GM20000 (cell line): ENCODE measurements at places on chromosomes 6 and 20.

- DNase-seq = peak; percentile 56
Observed at GRCh38 chr6:28988536-28989311, 16.4 kb downstream of the ZNF311 start.

DNA sequence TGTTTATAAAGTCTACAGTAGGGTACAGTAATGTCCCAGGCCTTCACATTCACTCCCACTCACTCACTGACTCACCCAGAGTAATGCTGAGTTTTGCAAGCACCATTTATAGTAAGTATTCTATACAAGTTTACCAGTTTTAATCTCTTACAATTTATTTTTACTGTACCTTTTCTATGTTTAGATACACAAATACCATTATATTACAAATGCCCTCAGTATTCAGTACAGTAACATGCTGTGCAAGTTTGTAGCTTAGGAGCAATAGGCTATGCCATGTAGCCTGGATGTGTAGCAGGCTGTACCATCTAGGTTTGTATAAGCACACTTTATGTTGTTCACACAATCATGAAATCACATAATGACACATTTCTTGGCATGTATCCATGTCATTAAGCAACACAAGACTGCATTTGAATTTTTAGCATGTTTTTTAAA is 673.6 kb downstream of the CD109 start:
- no peak for DNase-seq

DNA sequence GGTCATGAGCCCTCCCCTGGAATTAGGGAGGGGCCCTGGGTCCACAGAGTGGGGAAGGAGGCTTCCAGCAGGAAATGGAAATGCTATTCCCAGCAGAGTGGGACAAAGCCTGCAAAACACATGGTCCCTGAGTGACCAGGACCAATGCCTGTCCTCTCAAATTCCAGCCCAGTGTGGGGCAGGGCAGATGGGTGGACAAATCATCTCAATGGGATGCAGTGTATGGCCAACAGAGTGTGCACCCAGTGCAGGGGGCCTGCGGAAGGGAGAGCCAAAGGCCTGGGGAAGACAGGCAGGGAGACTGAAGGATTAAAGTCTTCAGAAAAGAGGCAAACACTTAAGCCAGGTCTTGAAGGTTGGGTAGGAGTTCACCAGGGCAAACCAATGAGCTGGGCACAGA is 28.7 kb upstream of the PHACTR3 start:
- DNase-seq = no peak

GRCh38 chr6:128028183-128028582 is 127.3 kb upstream of the THEMIS start:
- no peak for DNase-seq

DNA sequence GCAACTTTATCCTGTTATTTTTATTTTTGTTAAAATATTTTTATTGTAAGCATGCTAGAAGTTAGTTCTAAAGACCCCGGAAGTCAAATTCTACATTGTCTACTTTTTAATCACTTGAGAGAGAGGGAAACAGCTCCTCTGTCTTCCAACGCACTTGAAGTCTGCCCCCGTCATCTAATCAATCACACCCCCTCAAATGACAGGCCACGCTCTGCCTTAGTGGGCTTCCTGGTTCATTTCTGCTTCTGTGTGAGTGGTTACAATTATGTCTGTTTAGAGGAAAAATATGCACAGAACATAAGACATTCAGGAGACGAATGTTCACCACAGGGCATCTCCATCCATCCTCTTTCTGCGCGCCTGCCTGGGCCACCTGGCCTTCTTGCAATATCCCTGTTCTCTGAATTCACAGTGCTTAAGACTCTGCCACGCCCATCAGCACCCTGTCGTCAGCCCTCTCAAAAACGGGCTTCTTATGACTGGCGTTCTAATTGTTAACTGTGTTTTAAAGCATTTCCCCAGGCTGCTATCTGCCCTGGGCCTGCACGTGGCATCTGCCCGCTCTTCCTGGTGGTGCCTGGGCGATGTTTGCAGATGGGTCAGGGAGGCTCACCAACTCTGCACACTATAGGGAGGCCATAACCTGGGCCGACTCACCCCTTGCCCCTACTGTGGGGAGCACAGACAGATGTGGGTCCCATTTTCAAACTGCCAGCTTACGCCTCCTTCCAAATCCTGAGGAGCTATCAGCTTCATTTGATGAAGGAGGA is 15.4 kb downstream of the DACT2 start:
- no peak for DNase-seq

DNA sequence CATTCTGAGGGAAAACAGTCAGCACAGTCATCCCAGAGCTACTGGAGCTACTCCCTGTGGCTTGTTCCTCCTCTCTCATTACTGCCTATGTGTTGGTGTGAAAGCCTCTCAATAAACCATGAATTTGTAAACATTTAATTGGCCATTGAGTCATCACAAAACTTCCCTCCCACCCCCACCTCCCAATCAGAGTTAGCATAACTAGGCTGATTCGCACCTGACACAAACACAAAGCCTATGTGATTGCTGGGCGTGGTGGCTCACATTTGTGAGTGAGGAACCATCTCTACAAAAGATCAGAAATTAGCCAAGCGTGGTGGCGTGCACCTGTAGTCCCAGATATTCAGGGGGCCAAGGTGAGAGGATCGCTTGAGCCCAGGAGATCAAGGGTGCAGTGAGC is 17.1 kb upstream of the SNTA1 start:
- no peak for DNase-seq

- peak; percentile 68 for DNase-seq
Observed at GRCh38 chr6:56766806-56767178, 124.1 kb upstream of the DST start.

GRCh38 chr20:58661598-58662473 is 10.8 kb downstream of the STX16 start:
- no peak for DNase-seq

- no peak for DNase-seq
Observed at GRCh38 chr6:82362144-82362543, 1.5 kb upstream of the TPBG start.

- DNase-seq = no peak
Observed at GRCh38 chr6:82437701-82438100, 74.1 kb downstream of the TPBG start.

GRCh38 chr6:28357036-28357435 is 7.3 kb downstream of the ZKSCAN3 start:
- DNase-seq = no peak
